ENCODE measurements at places on chromosomes 1 and 21.
A peak's percentile ranks its signal among the peaks of the same experiment; 100 is the strongest.

GRCh38 chr21:28133116-28133515, 859.6 kb downstream of the LTN1 start:
- no peak for DNase-seq

GRCh38 chr1:208190784-208191183, 53.4 kb downstream of the PLXNA2 start:
- DNase-seq = no peak

DNA sequence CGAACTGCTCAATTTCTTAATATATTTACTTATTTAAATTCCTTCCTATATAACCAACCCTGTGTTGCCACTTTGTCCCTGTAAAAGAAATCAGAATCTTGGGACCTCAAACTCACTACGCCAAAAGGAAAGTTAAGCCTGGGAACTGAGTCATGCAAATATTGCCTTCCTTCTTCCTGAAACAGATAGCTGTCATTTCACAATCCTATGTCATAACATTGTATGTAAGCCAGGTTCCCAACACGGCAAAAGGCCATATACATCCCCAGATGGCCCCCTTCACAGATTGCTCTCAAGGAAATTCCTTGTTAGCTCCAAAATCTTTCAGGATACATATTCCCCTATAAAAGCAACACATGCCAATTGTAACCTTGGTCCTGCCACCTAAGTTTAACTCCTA, 39.7 kb downstream of the C21orf91 start:
- no peak for DNase-seq

DNA sequence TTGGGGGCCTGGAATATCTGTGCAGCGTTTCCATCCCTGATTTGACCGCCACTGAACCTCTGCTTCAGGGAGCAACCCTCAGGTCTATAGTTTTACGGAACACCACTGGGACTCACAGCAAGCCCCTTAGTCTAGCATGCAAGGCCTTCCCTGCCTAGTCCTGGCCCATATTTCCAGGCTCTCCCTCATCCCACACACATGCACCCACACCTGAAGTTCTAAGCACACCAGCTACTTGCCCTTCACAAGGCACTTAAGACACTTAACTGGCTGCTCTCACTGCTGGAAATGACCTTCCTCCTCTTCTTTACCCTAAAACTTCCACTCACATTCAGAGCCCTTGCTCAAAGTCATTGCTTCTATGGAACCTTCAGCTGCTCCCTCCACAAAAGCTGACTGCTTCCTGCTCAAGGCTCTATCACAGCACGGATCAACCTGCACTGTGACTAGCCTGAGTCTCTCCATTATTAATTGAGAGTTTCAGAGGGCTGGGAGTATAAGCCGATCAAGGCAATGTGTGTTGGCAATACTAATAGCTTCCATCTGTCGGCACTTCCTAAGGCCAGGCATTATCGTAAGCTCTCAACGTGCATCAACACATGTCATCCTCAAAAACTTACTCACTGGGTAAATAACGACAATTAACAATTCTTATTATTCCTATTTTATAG, 84.3 kb downstream of the RRAGC start:
- no peak for DNase-seq

- no peak for DNase-seq
Observed at GRCh38 chr1:32618673-32619221, 31.6 kb downstream of the ZBTB8OS start.

GRCh38 chr1:1899266-1899966, 8.5 kb upstream of the GNB1 start:
- no peak for DNase-seq

DNA sequence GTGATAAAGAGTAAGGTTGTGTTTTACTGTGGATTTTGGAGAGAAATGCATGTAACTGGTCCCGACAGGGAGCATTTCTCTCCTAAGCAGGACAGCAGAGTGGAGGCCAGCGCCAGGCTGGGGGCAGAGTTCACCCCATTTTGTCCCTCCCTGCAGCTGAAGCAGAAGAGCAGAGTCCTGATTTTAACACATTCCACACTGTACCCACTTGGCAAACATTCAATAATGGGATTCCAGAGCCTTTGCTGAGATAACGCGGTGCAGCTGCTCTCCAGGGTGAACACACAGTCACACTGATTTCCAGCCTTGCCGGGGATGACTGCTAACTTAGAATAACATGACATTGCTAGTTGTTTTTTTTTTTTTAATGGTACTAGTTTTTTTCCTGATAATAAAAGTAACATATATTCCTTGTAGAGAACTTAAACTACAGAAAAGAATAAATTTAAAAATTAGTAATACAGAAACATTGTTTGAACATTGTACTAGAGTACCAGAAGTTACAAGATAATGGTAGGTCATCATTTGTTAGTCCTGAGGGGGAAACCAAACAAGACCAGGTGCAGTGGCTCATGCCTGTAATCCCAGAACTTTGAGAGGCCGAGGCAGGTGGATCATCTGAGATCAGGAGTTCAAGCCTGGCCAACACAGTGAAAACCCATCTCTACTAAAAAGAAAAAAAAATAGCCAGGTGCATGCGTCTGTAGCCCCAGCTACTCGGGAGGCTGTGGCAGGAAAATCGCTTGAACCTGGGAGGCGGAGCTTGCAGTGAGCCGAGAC, 77.2 kb downstream of the SCCPDH start:
- DNase-seq = no peak

DNA sequence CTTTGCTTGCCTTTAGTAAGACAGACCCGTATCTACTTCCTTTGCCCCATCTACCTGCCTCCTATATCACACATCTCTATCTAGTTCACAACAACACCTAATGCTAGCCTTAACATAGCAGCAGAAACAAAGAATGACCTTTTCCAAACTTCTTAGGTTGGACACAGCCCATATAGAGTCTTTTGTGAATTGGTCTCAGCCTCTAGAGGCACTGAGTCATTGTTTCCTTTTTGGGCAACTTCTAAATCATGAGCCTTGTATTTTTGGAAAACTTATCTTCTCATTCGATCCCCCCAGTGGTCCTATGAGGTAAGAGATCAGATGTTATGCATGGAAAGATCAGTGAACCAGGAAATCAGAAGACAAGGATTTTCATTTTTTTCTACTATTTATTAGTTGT, 679.4 kb upstream of the USP24 start:
- DNase-seq = no peak

GRCh38 chr1:2311184-2312032, 79.9 kb downstream of the MORN1 start:
- peak; percentile 64 for DNase-seq

DNA sequence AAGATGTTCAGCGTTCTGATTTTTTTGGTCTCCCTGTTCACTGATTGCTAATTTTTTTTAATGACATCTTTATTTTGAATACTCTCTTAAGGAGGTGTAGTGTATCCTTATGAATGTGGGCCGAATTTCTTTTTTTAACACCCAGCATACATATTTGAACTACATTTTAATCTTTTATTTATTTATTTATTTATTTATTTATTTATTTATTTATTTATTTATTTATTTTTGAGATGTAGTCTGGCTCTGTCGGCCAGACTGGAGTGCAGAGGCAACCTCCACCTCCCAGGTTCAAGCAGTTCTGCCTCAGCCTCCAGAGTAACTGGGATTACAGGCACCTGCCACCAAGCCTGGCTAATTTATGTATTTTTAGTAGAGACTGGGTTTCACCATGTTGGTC, 15.1 kb downstream of the ZBTB8A start:
- no peak for DNase-seq

DNA sequence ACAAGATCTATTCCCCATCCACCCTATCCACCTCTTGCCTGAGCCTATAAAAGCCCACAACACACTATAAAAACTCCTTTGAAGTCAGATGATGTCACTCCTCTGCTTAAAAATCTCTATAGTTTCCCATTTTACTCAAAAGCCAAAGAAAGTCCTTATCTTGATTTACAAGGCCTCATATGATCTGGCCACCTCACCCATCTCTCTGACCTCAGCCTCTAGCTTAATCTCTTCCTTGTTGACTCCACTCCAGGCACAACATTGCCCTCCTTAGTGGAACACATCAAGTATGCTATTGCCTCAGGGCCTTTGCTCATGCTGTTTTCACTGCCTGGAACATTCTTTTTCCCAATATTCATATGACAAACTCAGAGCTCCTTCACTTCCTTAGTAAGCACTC, 33.3 kb downstream of the ZNF281 start:
- DNase-seq = no peak

GRCh38 chr21:38721958-38722357, 83.8 kb upstream of the ETS2 start:
- no peak for DNase-seq

DNA sequence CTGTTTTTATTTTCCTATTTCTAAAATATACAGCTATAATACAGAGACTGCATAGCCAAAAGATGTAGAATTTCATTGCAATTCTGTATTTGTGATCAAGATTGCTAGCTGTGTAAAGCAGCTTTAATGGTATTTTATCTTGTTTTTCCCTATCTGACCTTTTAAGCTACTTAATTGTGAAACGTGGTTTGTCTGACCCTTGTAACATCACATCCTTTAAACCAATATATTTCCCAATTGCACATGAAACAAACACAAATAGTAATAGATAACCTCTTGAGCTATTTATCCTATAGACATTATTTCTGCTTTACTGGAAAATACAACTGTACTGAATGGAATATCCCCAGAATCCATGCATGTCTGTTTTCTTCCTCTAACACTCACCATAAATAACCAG, 112.2 kb upstream of the PLPPR4 start:
- DNase-seq = no peak

- DNase-seq = no peak
Observed at GRCh38 chr1:63977466-63977865, 203.6 kb downstream of the ROR1 start.

DNA sequence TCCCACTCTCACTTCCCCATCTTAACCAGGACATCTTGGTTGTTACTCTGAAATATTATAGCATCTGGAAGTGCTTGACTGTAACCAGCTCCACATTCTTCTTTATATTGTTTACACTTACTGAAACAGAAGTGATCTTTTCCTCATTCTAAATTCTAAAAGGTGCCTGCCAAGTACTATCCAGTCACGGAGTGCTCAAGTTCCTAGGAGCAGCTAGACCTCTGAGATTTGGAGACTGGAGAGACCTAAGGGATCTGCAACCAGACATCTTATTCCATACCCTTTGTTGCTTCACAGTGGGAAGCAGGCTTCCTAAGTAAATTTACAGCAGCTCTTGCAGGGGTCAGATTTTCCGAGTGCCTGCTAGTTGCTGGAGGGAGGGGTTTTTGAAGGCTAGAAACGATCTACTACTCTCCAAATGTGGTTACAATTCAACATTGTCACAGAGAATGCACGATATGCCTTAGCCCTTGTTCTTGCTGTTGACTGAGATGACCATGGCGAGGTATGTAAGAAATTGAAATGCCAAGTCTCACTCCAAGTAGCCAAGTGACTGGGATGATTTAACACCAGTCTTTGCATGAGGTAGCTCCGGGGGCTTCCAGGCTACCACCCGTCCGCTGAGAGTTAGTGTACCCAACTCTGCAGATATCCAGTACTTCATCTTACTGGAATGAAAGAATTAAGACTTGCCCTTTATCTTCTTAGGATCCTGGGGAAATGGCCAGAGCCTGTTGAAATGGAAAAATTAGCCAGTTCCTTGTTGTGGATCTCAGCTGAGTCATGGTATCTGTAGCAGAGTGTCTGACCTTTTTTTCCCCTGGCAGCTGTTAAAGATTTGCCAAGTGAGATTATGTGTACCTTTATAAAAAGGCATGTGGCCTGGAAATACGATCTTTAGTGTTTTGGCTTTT, 150.8 kb downstream of the MAST2 start:
- no peak for DNase-seq

- no peak for DNase-seq
Observed at GRCh38 chr1:59032228-59032627, 248.4 kb upstream of the JUN start.

- no peak for DNase-seq
Observed at GRCh38 chr1:43337588-43337987, at the start of gene MPL. Gene MPL (plus strand): TSS chr1:43337818. CDS start chr1:43337849, 31 bp downstream.

DNA sequence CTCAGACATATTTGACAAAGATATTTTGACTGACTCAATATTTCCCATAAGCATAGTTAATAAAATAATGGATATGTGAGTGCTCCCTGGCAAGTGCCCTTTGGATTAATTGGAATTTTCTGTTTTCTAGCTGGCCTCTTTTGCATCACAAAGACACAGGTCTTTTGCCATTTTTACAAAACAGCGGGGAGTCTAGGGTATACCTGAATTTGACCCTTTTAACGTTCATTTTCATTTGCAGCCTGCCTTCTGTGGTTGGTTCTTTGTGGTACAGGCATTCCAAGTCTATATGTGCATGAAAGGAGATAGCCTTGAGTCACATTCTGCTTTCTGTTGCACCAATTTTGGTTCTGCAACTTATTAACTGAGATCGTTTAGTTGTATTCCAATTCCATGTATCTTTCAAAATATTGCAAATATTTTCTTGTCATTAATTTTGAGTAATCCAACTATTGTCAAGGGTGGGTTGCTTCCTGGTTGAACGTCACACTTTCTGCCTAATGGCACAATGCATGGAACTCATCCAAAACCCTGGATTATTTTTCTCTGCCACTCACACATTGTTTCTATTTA, 171.7 kb downstream of the CRB1 start:
- DNase-seq = no peak

DNA sequence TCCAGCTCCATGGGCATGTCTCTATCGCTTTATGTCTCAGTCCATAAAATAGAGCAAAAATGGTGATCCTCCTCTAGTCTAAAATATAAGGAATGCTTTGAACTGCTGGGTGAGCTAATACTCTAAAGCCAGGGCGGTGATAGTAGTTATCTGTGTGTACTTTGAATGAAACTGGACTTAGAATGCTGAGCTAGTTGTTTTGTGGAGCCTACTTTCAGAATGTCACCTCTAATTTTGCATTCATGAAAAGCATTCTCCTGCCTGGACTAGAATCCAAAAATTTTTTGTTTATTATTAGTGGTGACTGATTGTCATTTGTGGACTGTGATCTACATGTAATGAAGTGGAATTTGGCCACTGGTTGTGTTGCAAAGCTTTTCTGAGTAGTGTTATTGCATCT, 241.6 kb upstream of the C1orf105 start:
- DNase-seq = no peak

DNA sequence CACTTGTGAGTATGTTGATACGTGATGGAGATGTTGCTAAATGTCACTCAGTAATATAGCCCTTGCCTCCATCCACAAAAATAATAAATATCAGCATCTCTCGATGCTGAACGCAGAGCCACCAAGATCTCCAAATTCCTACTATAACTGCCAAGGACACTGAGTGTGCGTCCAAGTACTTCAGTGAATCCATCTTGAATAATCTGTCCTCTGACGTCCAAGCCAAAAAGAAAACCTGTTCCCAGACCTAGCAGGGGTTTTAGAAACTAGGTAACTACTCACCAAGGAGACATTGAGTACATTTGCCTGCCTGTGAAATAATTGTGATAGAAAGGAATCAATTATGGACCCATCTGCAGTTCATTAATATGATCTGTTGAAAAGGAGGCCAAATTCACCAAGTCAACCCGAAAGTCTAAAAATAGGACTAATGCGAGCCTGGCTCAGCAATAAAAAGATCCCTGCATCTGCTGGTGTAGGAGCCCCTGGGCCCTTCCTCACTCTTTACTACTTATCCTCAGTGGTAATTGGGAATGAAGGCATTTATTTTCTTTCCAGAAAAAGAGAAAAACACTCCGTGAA, 226.9 kb upstream of the IRF2BP2 start:
- no peak for DNase-seq

- no peak for DNase-seq
Observed at GRCh38 chr1:162466797-162467196, 30.8 kb upstream of the UHMK1 start.

Measured in CD4-positive, alpha-beta T cell treated with Interleukin-21 for 1 hour (primary cell).